ENCODE measurements at places on chromosomes 7 and 10. TPM values are rescaled to one million over a fixed set of nuclear protein-coding genes. Genes with fewer than 3 reads are reported as not detected.
A peak's percentile ranks its signal among the peaks of the same experiment; 100 is the strongest.

DNA sequence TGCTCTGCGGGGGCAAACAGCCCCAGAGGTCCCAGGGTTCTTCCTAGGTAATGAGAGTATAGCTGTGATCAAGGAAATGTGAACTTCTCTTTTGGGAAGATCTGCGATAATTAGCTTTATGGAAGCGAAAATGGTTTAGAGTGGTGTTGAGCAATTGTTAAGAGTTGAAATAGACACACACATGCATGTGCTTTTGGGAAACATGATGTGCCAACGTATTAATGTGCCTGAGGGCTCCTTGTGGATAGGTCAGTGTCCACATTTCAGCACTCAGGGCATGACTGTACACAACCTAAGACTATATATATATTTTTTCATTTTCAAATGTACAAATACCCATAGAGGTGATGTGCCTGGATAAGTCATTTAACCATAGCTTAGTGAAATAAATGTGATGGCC, 67.0 kb downstream of the GSDME start:
- no peak for DNase-seq

GRCh38 chr10:4981722-4982471, 18.7 kb downstream of the AKR1C1 start:
- peak; percentile 30 for DNase-seq

DNA sequence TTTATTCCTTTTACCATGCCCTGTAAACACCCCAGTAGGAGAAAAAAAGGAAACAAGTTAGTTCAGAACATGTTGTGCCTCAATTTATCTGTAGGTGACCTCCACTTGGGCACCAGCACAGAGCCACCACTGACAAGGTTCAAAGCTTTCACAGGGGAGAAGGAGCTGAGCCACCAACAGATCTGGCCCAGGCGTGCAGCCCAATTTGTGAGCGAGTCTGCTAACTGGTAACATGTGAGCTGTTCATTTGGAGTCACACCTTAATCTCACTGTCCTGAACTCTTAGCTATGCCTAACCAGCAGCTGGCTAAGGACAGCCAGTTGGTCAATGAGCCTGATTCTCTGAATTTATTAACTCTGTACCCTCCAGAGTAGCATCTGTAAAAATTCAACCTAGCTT, 78.4 kb upstream of the CAMK2B start:
- DNase-seq, result no peak

GRCh38 chr10:121317374-121317773, 280.9 kb downstream of the FGFR2 start:
- DNase-seq, result no peak

Gene IQUB
- total RNA-seq, result 0.32 TPM

Gene ATP6V0A4
- 0.04 TPM for total RNA-seq

All from pulmonary artery endothelial cell (primary cell).